ENCODE measurements at places on chromosomes 16 and 17.
A peak's percentile ranks its signal among the peaks of the same experiment; 100 is the strongest.

GRCh38 chr17:79948945-79949655 is 86.6 kb downstream of the TBC1D16 start:
- DNase-seq, result no peak

- DNase-seq, result no peak
These were observed 282.9 kb downstream of the RBFOX1 start for GRCh38 chr16:7615565-7615964.

DNA sequence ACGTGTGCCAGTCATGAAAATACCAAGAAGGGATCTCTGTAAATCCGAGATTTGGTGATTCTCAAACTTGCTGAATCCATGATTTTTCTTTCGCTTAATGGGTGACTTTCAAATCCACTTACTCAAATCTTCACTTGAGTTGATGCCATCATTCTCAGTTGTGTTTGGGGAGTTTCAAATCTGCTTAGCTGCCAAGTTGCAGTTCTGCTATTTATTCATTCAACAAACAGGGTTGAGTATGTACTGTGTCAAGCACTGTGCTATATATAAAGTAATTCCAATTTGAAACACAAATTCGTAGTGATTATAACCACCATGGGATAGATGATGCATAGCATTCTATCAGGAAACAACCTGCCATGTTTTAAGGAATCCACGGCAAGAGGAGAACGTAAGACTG is 394.3 kb downstream of the CDH13 start:
- DNase-seq, result peak; percentile 6

GRCh38 chr17:48071654-48072053 is 23.5 kb downstream of the NFE2L1 start:
- DNase-seq, result no peak

- no peak for DNase-seq
These were observed 11.4 kb downstream of the NT5M start for GRCh38 chr17:17314501-17315071.

DNA sequence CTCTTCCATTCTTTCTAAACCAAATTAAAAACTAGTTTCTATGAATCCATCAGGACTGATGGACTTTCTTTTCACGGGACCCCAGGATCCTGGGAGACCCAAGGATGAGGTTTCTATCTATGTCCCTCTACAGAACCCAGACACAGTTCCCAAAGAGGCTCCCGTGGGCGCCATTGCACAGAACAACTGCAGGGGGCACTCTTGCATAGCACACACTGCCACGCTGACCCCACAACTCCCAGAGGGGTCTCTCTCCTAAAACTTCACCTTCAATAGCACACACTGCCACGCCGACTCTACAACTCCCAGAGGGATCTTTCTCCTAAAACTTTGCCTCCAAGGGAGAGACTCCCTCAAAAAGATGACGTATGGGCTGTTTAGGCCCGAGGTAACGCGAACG is 9.0 kb downstream of the ABR start:
- no peak for DNase-seq

GRCh38 chr16:2162676-2163118 is 7.1 kb downstream of the TRAF7 start:
- DNase-seq, result no peak

DNA sequence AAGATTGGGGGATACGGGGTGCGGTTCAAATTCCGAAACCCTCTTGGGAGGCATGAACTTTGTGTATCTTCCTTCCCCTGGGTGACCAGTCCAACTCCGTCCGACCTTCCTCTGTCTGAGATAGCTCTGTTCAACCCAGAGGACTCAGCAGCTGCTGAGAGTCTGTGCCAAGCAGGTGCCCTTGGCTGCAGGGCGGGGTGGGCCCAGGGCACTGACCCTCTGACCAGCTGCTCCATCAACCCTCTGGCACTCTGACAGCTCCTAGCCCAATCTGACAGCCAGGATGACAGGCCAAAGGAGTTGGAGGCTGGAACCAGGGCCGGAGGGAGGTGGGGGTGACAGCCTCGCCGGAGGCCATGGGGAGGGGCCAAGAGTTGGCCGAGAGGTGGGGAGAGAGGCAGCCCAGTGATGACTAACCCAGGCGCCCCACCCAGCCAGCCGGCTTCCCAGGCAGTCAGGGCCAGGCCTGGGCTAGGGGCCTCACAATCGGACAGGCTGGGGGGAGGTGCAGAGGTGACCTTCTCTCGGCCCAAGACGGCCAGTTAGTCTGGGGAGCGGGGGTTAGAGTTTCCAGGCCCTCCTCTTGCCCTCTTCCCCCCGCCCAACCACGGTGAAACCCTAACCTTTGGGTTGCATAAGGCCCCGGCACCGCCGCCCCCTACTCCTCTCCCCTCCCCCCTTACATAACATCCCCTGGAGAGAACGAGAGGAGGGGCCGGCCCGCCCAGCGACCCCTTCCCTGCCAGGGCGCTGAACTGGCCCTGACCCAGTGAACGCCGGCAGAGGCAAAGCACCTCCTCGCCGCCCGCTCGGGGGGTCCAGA is 5.0 kb upstream of the TLCD2 start:
- DNase-seq, result no peak

DNA sequence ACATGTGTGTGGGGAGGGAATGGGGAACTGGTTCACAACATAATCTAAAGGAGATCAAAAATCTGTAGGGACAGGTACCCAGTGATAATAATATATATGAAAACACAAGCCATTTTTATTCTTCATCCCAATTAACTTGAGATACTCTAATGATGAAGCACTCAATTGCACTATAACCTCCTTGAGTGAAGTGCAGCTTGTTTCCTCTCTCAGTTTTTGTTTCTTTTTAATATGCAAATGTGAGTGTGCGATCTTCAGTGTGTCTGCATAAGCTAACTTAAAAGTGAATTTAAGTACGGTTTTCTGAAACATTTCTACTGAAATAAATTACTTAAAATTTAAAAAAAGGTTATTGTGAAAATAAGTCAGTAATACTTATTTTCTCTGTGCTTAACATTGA is 623.5 kb downstream of the CDH11 start:
- DNase-seq, result no peak

DNA sequence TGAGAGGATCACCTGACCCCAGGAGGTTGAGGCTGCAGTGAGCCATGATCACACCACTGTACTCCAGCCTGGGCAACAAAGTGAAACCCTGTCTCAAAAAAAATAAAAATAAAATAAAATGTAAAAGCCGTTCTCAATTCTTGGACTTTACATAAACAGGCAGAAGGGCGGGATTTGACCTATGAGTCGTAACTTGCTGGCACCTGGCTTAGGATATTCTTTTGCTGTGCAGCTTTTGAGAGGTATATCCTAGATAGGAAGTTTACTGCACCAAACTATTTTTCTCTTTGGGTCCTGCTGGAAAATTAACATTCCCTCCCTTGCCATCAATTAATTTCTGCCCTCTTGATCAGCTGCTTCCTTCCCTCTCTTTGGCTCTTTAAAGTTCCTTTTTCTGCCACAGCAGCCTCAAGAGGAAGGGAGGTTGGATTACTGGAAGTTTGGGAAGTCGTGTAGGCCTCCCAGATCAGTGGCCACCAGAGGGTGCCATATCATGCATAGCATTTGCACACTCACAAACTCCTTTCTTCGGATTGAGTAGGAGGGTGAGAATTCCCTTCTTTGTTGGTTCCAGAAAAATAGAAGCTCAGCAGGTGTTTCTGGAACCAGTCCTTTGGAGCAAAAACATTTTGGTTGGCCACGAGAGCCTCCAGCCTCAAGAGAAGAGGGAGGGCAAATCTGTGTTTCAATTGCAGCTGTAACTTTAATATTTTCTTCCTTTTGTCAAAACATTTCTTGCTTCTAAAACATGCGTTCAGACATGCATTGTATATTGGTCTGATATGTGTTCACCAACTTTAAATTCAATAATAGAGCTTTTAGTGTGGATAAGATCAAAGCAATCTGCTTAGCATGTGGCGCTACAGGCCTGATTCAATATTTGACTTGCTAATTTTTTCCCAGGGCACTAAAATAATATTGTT is 147.3 kb downstream of the CCDC182 start:
- no peak for DNase-seq

DNA sequence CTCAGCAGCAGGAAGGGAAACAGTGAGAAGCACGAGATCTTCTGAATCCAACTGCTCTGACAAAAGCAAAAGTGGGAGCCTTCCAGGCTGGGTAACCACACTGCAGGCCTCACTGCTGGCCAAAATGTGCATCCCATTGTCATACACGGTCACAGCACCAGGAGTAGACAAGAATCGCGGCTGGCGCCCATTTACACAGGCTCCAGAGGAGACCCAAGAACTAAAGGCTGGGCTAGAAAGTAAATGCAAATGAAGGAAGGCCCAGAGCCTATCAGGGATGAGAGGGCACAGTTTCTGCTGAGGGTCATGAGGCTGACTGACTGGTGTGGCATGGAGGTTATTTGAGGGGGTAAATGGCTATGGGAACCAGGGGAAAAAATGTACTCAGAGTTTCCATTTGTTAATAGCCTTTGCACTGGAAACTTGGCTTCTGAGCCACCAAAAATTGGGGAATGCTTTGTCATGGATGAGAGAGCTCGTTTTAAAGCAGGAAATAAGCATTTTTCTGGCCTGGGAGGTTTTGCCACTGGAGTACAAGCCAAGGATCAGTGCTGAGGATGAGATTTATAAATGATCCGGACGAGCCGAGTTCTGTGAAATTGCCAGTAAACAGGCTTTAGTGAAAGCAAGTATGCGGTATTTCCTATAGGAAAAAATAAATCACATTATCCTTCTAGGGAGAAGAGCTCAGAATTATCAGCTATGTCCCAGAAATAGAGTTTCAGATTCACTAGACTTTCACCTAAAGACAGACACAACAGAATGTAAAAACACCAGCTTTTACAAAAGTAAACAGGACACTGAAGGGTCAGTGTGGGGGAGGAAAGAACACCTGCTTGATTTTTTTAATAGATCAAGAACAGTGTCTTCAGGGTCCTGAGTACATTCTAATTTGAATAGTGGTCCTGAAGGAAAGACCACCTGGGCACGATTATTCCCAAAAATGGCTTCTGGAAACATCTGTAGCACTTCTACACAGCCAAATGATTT is 66.9 kb upstream of the GSG1L start:
- DNase-seq, result no peak

DNA sequence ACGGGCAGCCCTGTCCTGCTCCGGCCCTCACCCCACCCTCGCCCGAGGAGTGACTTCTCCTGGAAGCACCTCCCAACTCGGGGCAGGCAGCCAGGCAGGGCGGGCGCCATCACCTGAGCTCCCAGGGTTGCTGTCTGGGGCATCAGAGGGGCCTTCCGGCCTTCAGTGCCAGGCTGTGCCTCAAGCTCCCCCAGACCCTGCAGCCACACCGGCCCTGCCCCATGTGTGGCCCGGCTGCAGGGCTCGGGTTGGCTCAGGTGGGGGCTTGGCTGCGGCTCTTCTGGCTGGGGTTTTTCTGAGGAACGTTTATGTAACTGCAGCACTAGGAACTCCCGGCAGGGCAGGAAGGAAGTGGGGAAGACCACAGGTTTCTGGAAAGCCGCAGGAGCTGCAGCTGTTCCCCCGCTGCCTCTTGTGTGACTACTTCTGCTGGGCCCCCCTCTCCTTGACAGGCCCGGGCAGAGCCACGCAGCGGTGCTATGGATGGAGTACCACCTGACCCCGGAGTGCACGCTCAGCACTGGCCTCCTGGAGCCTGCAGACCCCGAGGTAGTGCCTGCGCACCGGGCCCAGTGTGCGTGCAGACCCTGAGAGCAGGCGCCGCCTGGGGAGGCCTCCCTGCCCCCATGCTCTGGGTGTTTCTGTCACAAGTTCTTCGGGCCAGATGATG is 45.6 kb downstream of the PRMT7 start:
- DNase-seq, result peak; percentile 93

GRCh38 chr16:56551796-56552738 is 12.8 kb upstream of the MT4 start:
- DNase-seq, result peak; percentile 22

GRCh38 chr17:876272-876671 is 94.1 kb downstream of the MRM3 start:
- peak; percentile 16 for DNase-seq

- DNase-seq, result peak; percentile 74
These were observed 5.8 kb downstream of the DHX38 start for GRCh38 chr16:72099377-72099818.

DNA sequence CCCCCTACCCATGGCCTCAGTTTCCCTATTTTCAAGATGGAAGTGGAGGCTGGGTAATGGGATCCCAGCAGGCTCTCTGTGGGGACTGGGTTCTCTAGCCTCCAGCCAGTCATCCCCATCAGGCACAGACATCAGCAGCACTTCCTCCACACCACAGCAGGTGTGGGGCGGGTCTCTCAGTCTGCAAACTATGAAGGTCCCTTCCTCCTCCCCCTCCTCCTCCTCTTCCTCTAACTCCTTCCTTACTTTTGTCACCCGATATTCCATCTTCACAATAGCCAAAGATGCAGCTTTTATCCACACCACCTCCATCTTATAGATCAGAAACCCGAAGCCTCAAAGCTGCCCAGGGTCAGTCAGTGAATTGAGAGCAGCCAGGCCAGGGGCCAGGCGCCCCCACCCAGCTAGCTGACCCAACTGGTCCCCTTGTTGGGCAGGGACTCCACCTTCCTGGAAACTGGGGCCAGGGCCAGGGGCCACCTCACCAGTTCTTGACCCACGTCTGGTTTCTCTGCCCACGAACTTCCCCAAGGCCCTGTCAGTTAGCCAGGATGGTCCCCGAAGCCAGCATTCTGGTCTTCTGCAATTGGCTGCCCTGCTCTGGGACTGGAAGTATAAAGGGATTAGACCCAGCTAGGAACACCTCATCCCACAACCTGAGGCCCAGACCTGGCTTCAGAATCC is 2.5 kb downstream of the FAM83G start:
- DNase-seq, result no peak
